Activated CD4-positive, alpha-beta T cell treated with anti-CD3 and anti-CD28 coated beads, Interleukin-2, amount 50 U/mL, for 16 hours (primary cell): ENCODE measurements at places on chromosomes 5 and 9.

- no peak for DNase-seq
These were observed 544 bp downstream of the FNBP1 start for GRCh38 chr9:130042406-130042884.

- no peak for DNase-seq
These were observed 11.4 kb upstream of the GDA start for GRCh38 chr9:72137697-72138365.

DNA sequence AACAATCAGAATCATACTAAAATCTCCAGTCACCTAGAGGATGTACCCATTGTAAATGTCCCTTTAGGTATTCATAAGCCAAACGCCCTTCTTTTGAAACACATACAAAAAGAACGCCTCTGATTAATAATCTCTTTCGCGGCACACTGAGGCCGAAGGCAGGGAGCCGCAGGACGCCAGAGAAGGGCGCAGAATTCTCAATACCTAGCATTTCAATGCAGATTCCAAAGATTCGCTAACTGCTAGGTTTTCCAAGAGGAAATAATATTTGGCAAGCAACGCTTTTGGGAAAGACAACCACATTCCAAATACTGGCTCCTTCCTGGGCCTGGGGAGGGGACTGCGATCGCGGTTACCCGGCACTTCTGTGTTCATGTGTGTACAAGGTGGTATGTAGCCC lies 203.3 kb downstream of the MEF2C start:
- DNase-seq, result no peak

- no peak for DNase-seq
These were observed 97.5 kb downstream of the ANKRD33B start for GRCh38 chr5:10661401-10661800.

DNA sequence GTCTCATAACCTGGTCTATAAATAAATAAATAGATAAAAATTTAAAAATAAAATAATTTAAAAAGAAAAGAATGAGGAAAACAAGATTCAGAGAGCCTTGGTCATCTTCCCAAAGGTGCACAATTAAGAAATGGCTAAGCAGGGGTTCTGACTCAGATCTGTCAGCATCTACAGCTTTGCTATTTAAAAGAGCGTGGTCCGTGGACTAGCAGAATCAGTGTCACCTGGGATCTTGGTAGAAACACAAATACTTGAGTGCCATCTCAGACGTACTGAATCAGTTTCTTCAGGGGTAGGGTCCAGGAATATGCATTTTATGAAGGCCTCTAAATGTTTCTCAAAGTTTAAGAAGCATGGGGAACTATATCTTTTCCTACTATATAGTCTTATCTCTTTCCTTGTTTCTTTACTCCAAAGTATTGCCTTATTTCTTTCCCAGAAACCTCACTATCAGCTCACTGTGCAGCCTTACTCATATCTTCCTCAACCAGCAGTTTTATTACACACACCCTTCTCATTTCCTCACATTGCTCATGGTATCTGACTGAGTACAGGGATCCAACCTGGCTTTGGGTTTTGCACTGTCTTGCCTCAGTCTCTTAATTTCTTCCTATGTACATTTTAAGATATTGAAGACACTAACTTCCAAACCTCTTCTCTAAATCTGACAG lies 58.6 kb downstream of the TMC1 start:
- peak; percentile 61 for DNase-seq

DNA sequence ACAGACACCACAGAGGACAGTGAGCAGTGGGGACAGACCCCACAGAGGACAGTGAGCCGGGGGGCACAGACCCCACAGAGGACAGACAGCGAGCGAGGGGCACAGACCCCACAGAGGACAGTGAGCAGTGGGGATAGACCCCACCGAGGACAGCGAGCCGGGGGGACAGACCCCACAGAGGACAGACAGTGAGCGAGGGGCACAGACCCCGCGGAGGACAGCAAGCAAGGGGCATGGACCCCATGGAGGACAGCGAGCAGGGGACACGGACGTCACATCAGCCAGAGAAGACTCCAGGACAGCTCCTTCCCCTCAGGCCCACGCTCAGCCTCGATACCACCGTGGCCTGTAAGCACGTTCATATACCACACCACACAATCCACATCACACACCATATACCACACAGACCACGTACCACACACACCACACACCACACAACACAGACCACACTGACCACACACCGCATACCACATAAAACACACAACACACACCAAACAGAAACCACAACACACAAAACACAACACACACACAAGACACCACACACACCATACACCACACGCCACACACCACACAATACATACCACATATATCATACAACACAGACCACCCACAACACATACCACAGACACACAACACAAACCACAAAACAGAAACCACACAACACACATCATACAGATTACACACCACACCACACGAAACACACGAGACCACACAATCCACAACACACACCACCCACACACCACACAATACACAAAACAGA lies 5.2 kb upstream of the ZDHHC11 start:
- no peak for DNase-seq

DNA sequence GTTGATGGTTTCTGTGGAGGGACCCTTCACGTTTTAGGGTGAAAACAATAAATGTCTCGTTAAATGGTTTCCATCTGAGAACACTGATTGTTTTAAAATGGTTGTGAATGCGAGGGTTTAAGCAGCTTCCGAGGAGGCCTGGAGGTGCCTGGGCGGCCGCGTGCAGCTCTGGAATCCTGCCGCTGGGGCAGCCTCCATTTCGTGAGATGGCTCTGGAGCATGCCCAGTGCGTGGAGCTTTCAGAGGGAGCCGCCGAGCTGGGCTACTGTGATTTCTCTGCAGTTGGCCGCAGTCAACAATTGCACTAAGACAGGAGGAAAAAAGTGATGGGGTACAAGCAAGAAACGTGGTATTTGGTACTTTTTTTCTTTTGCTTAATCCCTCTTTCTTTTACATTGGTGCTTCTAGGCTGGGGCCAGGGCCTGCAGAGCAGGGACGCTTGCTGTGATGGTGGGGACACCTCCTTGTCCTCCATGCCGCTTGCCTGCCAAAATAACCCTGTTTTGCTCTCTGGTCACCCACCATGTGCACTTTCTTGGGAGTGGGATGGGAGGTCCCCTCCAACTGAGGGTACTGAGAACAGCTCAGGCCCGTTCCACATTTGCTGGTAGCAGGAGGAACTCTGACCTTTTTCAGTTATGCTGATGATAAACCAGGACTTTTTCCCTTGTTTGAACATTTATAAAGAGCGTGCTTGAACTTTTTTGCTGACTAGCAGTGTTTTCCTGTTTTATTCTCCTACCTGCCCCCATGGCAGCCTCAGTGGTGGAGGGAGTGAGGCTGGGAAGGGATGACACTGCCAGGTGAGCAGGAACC lies 47.1 kb downstream of the EHMT1 start:
- no peak for DNase-seq

DNA sequence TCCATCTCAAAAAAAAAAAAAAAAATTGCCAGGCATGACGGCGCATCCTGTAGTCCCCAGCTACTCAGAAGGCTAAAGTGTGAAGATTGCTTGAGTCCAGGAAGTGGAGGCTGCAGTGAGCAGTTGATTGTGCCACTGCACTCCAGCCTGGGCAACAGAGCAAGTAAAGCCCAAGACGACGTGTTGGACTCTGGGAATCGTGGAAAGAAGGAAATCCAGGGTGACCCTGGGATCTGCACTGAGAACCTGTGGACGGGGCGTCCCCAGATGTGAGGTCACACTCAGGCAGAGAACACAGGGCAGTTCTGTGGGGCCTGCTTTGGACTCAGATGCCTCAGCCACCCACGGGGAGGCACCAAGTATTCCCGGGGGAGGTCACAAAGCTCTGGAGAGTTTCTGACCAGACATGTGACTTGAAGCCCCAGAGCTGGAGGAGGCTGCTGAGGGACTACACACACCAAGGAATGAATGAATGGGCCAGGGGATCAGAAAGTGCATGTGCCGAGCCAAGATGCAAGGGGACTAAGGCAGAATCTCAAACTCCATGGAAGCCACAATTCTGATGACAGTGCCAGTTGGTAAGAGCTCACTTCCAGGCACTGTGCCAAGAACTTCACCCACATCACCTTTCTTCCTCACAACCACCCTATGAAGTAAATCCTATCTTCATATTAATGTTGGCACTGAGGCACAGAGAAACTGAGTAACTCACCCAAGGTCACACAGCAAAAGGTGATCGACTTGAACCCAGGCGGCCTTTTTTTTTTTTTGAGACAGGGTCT lies 12.9 kb downstream of the DYNC2I2 start:
- DNase-seq, result no peak

- no peak for DNase-seq
These were observed 15.6 kb downstream of the COL27A1 start for GRCh38 chr9:114170771-114171461.

DNA sequence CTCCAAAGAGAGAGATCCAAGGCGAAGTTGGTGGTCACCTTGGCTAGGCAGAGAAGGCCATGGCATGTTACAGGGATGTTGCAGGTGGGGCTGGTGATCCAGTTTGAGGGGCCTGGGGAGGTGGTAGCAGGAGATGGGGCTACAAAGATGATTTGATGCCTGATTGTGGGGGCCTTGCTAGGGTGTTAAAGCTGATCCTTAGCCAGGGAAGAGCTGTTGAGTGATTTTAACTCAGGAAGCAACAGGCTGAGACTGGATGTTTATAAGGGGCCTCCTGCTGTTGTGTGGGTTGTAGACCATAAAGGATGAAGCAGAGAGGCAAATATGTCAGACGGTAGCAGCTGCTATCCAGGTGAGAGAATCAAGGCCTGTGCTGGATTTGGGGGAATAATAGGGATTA lies 19.0 kb upstream of the SMAD5 start:
- DNase-seq, result no peak

- DNase-seq, result no peak
These were observed 53.5 kb downstream of the FOXI1 start for GRCh38 chr5:170159101-170159698.

- DNase-seq, result no peak
These were observed 8.0 kb downstream of the NDUFS4 start for GRCh38 chr5:53568401-53568800.

DNA sequence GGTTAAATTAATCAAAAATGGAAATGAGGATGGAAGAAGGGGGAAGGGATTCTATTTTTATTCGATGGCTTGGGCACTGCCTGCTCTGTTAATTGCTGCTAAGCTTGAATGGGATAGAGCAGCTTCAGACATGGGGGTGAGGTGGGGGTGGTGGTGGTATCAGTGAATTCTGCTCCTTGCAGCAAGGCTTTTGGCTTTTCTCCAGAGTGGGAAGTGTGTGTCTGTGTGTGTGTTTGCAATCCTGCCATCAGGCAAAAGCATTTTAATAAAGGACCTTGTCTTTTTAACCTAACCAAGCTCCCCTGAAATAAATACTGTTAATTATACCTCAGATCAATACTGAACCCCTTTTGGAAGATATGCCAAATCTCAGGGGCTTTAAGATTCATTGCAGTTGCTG lies 110.9 kb upstream of the GPR151 start:
- DNase-seq, result no peak

DNA sequence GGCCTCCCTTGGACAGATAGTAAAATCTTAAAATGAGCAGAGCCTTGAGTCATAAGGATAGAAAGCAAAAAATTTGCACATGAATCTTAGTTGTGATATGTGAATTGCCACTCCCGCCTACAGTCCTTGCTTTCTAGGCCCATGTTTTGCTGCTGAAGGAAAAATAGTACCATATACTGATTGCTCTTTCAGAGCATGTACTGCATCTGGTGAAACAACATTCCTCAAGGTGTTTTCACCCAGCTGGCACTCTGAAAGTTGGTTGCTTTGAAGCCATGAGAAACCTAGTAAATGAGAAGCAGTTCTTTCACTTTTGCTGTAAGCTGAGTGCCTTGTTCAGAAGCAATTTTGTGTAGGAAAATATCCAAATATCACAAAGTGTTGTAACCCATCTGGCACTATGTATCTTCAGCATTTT lies 10.3 kb downstream of the CDC37L1 start:
- peak; percentile 57 for DNase-seq

DNA sequence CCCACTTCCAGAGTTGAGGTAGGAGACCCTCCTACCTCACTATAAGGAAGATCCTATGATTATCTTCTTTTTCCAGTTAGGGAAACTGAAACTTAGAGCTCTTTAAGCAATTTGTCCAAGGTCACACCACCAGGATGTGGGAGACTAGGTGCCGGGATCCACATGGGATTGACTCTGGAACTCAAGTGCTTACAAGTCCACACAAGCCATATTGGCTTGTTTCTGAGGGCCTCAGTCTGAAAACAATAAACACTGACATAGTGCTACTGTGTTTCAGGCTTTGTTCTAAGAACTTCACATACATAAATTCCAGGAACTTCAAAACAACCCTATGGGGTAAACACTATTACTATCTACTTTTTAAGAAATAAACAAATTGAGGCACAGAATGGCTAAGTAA lies 481.3 kb downstream of the ZSWIM6 start:
- DNase-seq, result no peak

DNA sequence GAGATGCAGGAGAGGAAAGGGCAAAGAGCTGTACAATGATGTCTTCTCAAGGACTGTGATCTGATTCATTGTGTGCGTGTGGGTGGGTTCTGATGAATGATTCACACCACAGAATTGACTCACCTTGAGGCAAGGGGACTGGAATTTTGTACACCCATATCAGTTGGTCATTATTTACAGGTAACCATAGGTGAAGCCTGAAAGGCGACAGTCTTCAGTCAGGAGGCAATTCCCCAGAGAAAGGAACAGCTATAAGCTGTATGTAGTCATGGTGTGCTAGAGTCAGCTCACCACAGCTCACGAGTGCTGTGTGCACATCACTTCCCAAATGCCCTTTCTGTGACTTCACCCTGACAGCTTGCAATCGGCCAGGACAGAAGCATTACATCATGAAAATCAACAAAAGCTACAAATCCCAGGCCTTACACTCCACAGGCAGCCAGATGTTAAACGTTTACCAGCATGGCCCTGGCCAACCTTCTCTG lies 87.6 kb upstream of the RPS23 start:
- peak; percentile 41 for DNase-seq

GRCh38 chr5:157486861-157487260 lies 26.8 kb downstream of the NIPAL4 start:
- DNase-seq, result no peak

DNA sequence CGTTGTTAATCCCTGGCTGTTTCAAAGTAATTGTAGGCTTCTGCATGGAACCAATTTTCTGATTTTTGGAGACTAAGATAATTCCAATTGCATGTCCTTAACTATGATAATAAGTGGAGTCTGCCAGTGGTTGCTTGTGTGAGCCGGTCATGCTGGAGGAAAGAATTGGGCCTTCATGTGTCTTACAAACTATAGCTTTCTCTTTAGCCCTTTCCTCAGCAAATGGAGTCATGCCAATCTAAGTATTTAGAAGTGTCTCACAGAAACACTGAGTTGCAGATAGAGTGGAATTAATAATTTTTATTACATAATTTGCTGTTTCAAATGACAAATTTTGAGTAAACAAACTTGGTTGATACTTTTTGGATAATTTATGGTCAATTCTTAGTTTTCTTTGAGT lies 200.4 kb downstream of the FBXL7 start:
- DNase-seq, result no peak

- no peak for DNase-seq
These were observed 58.3 kb downstream of the FGF1 start for GRCh38 chr5:142627383-142628217.
